ENCODE measurements at places on chromosomes 16 and 17.

DNA sequence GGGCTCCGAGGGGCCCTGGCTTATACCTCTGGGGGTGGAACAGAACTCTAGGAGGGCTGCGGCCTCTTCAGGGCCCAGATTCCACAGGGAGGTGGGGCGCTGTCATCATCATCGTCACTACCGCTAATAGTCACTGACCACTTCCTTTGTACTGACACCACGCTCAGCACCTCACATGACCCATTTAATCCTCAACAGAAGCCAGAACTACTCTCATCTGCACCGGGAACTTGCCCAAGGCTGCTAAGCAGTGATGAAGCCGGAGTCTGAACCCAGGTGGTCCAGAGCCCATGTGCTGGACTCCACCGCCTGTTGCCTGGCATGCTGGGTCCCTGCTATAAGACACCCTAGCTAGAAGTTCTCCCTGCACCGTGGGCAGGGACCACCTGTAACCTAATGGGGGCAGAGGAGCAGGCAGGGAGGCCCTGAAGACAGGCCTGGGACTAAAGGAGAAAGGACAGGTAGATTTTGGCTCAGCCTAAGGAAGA lies 12.0 kb downstream of the UNC13D start:
- peak; percentile 32 for DNase-seq

DNA sequence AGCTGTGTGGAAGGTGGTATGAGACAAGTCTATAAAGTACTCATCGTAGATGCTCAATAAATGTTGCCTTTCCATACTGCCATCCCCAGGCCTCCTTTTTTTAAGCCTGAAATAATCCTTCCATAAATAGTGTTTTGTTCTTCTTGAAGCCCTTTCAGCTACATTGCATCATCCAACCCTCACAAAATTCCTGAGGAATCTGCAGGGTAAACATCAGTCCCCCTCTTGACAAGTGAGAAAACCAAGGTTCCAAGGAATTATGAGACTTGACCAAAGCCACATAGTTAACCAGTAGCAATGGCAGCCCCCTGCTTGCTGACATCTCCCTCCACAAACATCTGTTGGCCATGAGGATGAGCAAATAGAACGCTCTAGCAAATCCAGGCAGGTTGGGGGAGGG lies 89.7 kb upstream of the CCL1 start:
- no peak for DNase-seq

- DNase-seq, result no peak
These were observed 41.8 kb downstream of the NOL11 start for GRCh38 chr17:67759355-67760171.

GRCh38 chr16:72921106-72921505 lies 126.8 kb downstream of the ZFHX3 start:
- DNase-seq, result peak; percentile 33

GRCh38 chr16:1126044-1126443 lies 26.9 kb upstream of the CACNA1H start:
- DNase-seq, result no peak

DNA sequence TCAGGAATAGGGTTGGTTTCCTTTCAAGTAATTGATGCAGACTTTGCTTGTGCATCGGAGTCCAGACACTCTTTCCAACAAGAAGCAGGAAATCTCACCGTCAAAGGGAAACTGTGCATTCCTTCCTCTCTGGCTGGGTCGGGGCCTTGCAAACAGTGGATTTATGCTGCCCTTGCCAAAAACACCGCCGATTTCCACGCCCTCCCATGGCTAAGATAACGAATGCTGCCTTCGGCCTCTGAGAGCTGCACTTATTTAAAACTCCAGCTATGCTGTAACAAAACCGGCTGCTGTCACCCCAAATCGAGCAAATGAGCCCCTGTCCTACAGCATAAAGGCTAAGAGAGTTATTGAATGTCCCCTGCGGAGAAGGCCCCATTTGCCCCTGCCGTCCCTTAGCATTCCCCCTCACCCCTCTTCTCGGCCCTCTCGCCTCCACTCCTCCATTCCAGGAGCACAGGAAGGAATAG lies 275.5 kb upstream of the IRX5 start:
- no peak for DNase-seq

DNA sequence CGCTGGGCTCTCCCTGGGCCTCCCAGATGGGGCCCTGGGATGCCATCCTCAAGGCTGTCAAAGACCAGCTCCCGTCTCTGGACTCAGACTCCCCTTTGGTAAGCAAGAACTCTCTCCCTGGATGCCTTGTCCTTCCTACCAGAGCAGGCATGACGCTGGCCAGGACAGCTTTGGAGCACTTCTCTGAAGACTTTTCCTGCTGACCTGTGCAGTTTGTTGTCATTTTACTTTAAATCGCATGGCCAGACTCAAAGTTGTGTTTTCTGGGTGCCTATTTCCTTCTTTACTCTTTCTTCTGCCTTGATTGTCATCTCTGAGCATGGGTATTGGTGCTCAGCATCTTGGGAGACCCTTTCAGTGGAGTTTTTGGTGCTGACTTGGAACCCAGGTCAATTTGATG lies 2.2 kb downstream of the DNAAF8 start:
- no peak for DNase-seq

DNA sequence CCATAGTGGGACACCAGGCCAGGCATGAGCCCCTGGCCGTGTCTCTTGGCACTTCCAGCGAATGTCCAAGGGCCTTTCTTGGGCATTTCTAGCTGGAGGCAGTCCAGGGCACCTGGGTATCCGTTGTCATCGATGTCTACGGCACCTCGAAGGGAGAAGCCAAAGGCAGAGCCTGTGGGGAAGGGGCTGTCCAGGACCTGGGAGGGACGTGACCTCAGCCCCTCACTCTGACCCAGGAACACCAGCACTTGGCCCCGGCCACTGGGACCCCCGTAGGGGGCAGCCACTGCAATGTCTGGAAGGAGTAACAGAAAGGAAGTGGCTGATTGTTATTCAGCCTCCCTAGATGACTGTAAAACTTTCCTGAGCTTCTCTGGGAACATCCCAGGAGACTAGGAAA lies 8.7 kb downstream of the ITGA2B start:
- DNase-seq, result no peak

GRCh38 chr16:25771812-25772568 lies 80.2 kb downstream of the HS3ST4 start:
- no peak for DNase-seq

Data from HL-60 (cell line).